ENCODE measurements at places on chromosomes 2 and 18. TPM values are rescaled to one million over a fixed set of nuclear protein-coding genes. Genes with fewer than 3 reads are reported as not detected.
A peak's percentile ranks its signal among the peaks of the same experiment; 100 is the strongest.

- DNase-seq: peak; percentile 66
These were observed 679 bp downstream of the CLK1 start for GRCh38 chr2:200863782-200864175.

Gene EVA1A
- total RNA-seq: not detected

Gene SCG2
- not detected for total RNA-seq

- no peak for DNase-seq
These were observed 33.5 kb upstream of the DAPL1 start for GRCh38 chr2:158761621-158762020.

Gene SLC5A7
- total RNA-seq: not detected

- DNase-seq: no peak
These were observed 633 bp downstream of the MALT1 start for GRCh38 chr18:58671632-58672564.

- DNase-seq: no peak
These were observed 12.9 kb downstream of the LRRTM1 start for GRCh38 chr2:80291656-80292055.

- DNase-seq: no peak
These were observed 43.6 kb upstream of the PXDN start for GRCh38 chr2:1787755-1788477.

- no peak for DNase-seq
These were observed 227.4 kb upstream of the ZNF804A start for GRCh38 chr2:184370954-184371353.

- no peak for DNase-seq
These were observed 111.9 kb downstream of the DCC start for GRCh38 chr18:52451851-52452250.
